ENCODE measurements at places on chromosomes 6 and 20. TPM values are rescaled to one million over a fixed set of nuclear protein-coding genes. Genes with fewer than 3 reads are reported as not detected.

DNA sequence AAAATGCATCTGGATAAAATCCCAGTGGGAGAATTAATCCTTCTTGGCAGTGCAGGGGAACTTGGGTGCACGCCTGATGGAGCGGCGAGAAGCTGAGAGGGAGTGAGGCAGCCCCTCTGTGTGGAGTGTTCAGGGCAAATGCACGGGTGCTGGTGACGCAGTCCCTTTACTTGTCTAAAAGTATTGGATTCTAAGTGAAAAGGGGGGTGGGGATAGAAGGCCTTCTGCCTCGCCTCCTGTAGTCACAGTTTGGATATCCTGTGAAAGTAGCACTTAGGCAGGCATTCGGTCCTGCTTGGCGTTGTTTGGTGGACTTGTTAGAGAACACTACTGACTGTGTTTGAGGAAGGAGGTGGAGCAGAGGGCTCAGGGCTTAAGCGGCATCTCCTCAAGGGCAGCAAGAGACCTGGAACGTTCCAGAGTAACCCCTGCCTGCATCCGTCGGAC is 39.3 kb downstream of the PHACTR3 start:
- no peak for DNase-seq
- no peaks in the 10 kb centered on the region for H3K36me3 ChIP-seq
- no peak overlapping the region for H3K27ac ChIP-seq
- H3K27me3 ChIP-seq, result no peaks in the 10 kb centered on the region

DPPA5 gene
- not detected for polyA plus RNA-seq

DNA sequence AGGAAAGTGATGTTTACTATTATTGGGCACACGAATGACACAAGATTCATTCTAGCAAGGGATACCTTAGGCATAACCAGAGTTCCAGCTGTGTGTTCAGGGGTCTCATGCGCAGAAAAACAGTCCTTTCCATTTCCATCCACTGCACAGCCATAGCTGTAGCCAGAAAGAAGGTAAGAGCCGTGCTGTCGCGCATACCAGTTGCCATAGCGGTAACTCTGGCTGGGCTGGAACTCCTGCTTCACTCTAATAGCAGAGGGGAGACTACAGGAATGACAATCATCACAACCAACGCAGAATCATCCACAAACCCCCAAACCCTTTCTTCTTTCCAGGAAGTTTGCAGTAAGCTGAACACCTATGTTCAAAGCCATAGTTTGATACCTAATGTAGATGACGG is 7.5 kb downstream of the C6orf52 start:
- H3K36me3 ChIP-seq, result no peaks in the 10 kb centered on the region
- H3K4me3 ChIP-seq, result no peak overlapping the region
- H3K27ac ChIP-seq, result no peak overlapping the region
- no peak for DNase-seq

SCGN gene
- not detected for polyA plus RNA-seq

CST4 gene
- not detected for polyA plus RNA-seq

DNA sequence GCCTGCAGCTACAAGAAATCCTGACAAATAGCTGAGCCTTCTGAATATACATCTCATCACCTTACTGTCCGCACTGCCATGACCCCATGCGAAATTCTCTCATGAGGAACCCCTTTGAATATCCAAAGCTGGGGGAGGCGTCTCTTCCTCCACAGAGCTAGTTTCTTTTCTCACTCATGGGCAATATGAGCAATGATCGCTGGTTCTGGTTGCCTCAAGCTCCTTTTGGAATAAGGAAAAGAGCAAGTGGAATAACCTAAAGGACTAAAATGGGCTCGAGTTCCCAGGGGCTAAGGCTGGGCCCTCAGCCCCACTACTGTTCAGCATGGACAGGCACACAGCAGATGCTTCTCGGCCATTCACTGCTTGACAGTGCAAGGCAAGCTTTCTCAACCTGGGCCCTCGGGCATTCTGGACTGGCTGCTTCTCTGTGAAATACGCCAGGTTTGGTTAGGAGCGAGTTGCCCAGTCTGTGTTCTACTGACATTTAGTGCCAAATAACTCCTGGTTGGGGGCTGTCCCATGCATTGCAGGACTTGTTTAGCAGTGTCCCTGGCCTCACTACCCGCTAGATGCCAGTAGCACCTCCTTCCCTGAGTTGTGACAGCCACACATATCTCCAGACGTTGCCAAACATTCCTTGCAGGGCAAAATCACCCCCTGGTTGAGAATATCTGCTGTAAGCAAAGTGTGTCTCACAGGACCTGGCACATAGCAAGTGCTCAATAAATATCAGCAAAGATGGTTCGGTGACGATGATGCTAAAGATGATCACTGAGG is 156.8 kb downstream of the CEBPB start:
- no peak overlapping the region for H3K27ac ChIP-seq
- no peaks in the 10 kb centered on the region for H3K27me3 ChIP-seq
- no peak overlapping the region for H3K4me3 ChIP-seq
- DNase-seq, result no peak
- no peaks in the 10 kb centered on the region for H3K36me3 ChIP-seq

- H3K4me3 ChIP-seq, result no peak overlapping the region
- H3K4me1 ChIP-seq, result no peaks in the 10 kb centered on the region
- no peak for DNase-seq
Measured at GRCh38 chr6:107867302-107867615, 43.1 kb upstream of the SCML4 start.

All from CD4-positive, CD25-positive, alpha-beta regulatory T cell (primary cell).